ENCODE measurements at places on chromosomes 2 and 18.

DNA sequence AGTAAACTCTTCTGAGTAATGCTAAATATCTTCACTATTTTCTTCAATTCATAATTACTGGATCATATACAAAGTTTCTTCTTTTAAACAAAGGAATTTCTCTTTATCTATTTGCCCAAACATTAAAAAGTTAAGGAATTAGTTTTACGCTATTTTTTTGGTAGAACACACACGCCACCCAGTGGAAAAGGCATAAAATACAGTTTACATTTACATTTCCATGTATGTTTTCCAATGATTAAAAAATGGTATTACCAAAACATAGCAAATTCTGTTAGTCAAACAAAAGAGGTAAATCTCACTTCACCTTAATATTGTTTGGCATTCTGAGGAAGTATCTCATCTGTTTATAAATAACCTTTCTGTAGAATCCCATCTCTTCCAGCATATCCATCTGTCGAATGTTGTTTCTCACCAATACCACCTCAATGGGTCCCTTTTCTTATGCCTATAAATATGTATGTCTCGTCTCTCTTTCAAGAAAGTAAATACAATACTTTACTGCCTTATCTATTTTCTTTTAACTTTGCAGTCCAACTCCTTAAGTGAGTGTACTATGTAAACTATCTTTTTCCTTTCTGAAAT lies 7.2 kb downstream of the BOLL start:
- DNase-seq: peak; percentile 16

DNA sequence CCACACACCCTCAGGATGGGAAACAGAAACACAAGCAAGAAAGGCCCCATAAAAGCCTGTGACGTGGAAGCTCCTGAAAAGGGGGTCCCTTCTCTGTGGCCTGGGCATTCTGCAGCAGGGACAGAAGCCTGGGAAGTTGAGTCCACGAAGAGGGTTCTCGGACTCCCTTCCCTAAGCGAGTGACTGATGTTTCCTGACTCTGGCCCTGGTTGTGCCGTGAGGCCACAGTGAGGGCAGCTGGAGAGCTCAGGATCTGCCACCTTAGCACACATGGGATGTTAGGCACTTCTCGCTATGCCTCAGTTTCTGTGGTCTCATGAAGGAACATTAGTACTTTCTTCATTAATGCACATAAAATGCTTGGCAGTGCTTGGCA lies 87.2 kb upstream of the ZFP36L2 start:
- DNase-seq: no peak

- peak; percentile 14 for DNase-seq
These were observed 30.3 kb downstream of the WDSUB1 start for GRCh38 chr2:159256159-159256558.

DNA sequence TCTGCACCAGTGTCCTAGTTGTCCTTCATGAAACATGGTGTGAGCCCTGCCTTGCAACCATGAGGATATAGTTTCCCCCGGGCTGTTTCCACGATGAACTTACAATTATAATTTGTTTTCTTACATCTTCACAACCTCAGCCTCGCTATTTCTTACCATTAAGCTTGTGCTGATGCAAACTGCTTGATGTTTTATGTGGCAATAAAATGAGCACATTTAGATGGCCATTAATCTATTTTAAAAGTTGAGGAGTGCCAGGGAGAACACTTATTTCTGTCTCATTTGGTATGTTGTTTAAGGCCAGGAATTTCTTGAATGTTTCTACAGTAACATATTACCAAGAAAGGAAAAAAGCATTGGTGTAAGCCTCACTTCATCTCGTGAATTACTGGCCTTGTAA lies 214.5 kb upstream of the SLC8A1 start:
- peak; percentile 63 for DNase-seq

DNA sequence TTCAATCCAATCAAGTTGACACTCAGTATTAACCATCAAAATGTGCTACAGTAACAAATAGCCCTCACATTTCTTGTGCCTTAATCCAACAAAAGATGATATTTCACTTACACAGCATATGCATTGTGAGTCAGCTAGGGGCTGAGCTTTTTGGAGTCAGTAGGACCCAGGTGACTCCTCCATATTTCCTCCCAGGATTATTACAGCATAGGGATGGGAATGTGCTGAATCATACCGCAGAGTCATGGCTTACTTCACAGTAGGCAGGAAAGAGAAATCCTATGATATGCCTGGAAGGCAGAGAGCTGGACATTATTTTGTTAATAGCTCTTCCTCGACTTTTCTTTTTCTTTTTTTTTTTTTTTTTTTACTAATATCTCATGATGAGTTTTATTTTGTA lies 153.3 kb downstream of the TMEM182 start:
- DNase-seq: no peak

DNA sequence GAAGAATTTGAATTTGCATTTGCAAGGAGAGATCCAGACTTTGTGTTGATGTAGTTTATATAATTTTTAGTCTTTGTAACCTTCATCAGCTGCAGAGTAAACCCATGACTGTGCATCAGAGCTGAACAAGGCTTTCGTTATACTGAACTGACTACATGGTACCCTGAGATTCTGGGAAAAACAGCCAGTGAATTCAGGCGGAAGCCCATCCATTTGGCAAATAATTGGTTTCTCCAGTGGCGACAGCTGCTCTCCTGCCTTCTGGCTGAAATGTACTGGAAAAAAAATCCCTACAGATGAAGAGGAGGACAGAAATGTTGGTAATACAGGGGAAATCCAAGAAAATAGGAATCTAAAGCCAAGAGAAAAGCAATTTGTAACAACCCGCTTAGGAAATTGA lies 657.5 kb upstream of the CDH7 start:
- no peak for DNase-seq

DNA sequence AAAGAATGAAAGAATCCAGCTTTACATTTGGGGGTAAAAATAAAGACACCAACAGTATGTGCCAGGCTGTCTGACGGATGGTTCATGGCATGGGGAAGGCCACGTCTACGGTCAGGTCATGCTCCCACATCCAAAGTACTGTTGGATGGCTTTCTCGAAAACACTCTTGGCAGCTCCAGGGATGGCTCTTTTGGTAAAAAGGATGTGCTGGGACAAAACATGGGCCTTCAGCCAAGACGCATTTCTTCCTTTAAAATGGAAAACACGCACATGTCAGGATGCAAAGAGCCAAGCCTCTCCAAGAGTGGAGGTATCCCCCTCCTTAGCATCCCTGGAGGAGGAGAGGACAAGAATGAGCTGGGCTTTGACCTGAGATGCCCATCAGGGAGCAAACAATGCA lies 376.5 kb upstream of the KLHL29 start:
- no peak for DNase-seq

DNA sequence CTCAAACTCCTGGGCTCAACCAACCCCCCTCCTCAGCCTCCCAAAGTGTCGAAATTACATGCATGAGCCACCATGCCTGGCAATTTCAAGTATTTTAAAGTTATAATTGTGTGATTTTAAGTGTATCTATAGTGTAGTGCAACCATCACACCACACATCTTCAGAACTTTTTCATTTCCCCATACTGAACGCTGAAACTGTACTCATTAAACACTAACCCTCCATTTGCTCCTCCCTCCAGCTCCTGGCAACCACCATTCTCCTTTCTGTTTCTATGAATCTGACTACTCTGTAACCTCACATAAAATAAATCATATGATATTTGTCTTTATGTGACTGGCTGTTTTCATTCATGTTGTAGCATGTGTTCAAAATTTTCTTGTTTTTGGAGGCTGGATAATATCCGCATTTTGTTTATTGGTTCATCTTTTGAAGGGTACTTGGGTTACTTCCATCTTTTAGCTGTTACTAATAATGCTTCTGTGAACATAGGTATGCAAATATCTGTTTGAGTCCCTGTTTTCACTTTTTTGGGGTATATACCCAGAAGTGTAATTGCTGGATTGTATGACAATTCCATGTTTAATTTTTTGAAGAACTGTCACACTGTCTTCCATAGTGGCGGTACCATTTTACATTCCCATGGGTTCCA lies 188.2 kb downstream of the PLCL1 start:
- no peak for DNase-seq
